ENCODE measurements at places on chromosomes 2 and 18.

DNA sequence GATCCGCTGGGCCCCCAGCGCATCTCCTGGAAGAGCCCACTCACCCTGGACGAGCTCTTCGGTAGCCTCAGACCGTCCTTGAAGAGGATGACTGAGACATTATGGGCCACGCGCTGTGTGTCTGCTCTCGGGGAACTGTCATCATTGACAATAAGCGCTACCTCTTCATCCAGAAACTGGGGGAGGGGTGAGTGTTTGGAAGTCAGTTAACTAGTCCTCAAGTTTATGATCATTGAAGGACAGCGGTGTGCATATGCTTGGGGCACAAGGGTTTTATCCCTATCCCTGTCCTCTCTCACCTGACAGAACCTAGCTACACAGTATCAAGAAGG, 586 bp downstream of the STK16 start:
- no peak for DNase-seq

DNA sequence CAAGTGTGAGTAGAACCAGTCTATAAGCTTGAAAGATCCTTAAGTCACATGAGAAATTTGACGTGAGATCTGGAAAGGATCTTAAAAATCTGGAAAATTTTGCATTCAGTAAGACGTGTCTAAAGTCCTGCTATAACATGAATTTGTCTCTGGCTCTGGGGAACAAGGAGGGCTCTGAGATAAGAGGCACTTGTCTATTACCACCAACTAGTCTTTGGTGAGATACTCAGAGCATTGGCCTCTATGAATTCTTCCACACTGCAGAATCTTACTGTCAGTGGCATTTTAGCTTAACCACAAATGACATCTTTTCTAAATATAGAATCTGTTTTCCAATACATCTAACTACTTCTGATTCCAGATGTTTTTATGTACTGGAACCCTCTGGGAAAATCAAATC, 1504.5 kb downstream of the DPP10 start:
- no peak for DNase-seq

- DNase-seq: peak; percentile 52
These were observed 81.0 kb downstream of the TAF4B start for GRCh38 chr18:26307161-26307773.

DNA sequence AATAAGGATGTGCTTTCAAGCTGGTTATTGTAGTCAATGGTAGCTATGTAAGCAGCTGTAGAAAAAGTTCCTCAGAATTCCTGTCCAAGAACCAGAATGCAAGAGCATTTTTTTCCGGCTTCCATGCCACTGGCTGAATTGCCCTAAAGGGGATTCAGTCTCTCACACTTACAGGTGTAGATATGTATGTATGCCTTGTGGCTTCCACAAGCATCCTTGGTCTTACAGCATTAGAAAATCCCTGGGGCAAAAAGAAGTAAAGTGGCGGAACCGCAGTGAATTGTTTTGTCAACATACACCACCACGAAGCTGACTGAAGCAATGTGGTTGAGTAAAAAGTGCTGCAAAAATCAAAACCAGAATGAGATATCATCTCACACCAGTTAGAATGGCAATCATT, 54.6 kb downstream of the FANCL start:
- no peak for DNase-seq

DNA sequence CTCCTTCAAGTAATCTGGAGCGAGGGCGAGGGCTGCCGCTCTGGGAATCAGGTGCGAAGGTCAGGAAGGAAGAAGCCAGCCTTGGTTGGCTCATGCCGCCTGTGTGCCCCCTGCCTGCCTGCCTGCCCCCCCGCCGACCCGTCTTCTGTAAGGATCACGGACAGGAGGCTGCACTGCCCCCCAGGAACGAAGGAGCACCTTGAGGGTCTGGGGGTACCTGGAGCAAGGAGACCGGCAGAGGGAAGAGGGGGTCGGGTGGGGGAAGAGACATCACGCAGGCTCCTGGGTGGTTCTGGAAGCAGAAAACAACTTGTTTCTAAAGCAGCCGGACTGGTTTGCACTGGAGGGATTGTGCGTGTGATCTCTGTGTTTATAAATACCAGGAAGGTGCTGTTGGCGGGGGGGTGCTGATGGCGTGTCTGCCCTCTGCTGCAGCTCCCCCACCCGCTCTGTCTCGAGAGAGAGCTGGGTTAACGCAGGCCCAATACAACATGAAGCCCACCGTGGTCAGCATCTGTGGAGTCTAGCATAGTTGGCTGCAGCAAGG, 1.7 kb downstream of the FOSL2 start:
- DNase-seq: no peak

DNA sequence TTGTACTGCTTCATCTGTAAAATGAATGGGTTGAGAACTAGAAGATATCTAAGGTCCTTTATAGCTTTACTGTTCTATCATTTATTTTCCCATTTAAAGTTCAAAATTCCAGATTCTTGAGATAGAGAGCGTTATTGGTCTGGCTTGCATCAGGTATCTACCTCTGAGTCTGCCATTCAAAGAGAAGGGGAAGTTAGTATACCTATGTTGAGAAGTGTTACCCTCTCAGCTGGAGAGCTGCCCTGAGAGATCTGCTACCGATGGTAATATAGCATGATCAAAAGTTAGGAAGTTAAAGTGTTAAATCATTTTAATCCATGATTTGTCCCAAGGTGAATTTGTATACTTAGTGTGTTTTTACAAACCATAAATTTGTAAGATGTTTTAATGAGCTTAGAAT, 7.4 kb downstream of the EPC2 start:
- no peak for DNase-seq

Measured in AG08395 (cell line).